ENCODE measurements at places on chromosomes 13 and 19.

- no peak for DNase-seq
Observed at GRCh38 chr13:110277357-110277975, 29.5 kb downstream of the COL4A1 start.

- no peak for DNase-seq
Observed at GRCh38 chr13:64925284-64925683, 2304.9 kb downstream of the PCDH9 start.

DNA sequence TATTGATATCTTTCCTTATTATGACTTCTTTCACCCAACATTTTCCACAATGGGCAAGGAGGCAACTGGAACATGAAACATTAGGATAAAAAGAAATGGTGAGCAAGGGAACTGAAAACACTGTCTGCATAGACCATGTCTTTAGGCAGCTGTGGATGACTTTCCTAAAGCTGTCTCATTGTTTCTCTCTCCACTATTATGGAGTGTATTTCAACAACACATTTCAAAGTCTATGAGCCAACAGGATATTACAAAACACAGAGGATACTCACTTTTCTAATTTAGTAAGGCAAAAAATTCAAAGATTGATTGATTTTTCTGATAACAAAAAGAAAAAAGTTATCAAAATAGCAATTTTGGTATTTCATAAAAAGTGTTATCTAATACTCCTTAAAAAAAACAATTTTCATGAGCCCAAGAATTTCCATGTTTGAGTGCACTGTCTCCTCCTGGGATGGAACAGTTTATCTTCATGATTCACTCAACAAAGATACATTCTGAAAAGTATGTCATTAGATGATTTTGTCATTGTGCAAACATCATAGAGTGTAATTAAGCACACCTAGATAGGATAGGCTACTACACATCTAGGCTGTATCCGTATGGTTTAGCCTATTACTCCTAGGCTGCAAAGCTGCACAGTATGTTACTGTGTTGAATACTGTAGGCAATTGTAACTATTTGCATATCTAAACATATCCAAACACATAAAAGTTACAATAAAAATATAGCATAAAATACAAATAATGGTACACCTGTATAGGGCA lies 1568.4 kb downstream of the SLITRK5 start:
- no peak for DNase-seq

DNA sequence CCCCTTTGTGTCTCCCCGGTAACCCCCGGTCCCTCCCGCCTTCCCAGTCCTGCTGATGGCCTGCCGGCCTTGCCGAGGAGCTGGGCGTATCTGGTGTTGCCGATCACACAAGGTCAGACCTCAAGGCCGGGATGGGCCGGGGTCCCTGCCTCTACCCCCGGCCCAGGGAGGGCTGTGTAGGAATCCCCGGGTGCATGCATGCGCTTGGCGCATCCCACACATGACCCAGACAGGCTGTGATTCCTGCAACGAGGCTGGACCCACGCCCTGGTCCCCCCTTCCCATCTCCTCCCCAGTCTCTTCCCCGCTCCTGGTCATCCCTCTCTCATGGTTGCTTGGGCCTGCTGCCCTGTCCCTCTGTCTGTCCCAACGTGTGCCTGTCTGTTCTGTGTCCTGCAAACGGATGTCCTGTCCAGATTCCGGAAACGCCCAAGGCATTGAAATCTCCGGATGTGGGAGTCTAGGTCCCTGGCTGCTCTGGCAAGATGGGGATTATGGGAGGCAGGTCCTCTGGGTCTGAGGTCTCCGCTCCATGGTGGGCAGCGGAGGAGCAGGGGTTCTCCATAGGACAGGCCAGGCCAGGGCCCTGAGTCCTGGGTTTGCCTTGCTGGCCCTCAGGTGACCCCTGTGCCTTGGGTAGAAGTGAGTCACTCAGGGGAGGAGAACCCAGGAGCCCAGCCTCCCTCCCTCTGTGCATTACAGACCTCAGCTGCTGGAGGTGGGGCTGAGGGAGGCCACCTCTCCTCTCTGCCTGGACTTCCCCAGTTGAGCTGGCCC lies 1.6 kb downstream of the PKN1 start:
- peak; percentile 42 for DNase-seq

- peak; percentile 72 for DNase-seq
Observed at GRCh38 chr13:42969565-42970172, 22.4 kb downstream of the EPSTI1 start.

- no peak for DNase-seq
Observed at GRCh38 chr13:40662866-40663265, 3.6 kb downstream of the FOXO1 start.

- DNase-seq = no peak
Observed at GRCh38 chr13:38430796-38431195, 81.1 kb downstream of the UFM1 start.

GRCh38 chr19:991174-991931 lies 7.2 kb downstream of the WDR18 start:
- DNase-seq = peak; percentile 90

GRCh38 chr13:69579351-69579750 lies 528.3 kb upstream of the ATXN8OS start:
- DNase-seq = no peak

DNA sequence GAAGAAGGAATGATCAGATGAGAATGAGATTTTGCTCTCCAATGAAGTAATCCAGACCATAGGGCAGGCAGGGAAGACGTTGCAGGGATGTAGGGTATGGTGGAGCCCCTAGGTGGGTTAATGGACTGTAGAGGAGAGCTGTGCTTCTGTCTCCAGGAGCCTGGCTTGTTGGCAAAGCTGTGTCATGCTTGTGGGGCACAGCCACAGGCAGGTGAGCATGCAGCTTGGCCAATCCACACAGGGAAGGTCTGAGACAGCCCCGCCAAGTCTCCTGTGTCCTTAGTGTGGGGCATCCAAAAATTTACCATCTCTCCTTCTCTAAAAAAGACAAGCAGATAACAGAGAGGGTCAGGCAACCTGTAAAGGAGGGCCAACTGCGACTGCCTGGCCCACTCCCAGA lies 71.4 kb upstream of the FLT1 start:
- no peak for DNase-seq

GRCh38 chr19:49142866-49143335 lies 12.3 kb downstream of the HRC start:
- peak; percentile 82 for DNase-seq

- no peak for DNase-seq
Observed at GRCh38 chr19:38210458-38210987, 13.5 kb downstream of the DPF1 start.

GRCh38 chr19:58228585-58229254 lies at the start of gene ZNF544:
TSS of gene ZNF544 (plus strand) at chr19:58228914. CDS start at chr19:58244024, 15,110 bp downstream.
- peak; percentile 61 for DNase-seq

DNA sequence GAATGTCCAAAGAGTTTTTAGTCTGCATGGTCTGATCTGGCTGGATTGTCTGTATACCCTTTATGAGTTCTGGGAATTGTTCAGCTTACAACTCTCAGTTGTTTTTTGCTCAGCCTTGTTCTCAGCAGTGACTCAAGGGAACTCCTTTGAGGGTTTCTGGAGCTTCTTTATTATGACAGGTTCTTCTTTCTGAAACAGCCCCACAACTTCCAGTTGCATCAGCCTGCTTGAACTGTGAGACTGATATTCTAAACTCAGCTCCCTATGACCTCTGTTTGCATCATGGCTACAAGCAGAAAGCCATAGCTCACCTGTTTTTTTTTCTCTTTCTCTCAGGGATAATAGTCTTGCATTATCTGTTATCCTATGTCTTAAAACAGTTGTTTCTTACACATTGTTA lies 85.0 kb downstream of the TDRD3 start:
- DNase-seq = no peak

DNA sequence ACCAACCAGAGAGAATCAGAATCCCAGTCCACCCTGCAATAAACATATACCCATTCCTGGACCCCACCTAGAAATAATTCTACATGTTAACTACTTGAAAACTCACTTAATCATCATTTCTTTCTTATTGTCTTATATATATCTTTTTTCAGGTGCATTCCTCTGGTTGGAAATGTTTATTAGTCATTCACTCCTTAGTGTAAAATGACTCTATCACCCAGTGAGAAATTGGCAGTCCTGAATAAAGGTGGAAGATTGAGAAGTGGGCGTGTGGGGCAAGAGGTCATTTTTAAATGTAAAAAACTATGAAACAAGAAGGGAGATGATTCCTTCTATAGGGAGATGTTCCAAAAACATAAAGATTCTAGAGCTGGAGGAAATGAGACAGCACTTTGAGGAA lies 101.2 kb upstream of the MBNL2 start:
- no peak for DNase-seq

DNA sequence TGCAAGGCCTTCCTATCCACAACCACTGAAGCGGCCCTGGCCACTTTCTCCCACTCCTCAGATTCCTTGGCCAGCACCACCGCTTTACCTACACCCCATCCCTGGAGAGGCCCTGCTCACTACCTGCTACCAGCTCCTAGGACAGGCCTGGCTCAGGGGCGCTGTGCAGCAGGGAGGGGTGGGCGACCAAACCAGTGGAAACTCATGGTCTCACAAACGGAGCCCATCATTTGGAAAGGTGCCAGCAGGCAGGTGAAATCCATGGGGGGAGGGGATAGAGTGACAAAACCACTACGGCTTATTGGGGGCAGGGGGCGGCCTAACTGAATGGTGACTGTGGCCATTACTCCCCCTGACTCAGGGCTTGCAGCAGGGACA lies 27.6 kb downstream of the C19orf47 start:
- DNase-seq = no peak

DNA sequence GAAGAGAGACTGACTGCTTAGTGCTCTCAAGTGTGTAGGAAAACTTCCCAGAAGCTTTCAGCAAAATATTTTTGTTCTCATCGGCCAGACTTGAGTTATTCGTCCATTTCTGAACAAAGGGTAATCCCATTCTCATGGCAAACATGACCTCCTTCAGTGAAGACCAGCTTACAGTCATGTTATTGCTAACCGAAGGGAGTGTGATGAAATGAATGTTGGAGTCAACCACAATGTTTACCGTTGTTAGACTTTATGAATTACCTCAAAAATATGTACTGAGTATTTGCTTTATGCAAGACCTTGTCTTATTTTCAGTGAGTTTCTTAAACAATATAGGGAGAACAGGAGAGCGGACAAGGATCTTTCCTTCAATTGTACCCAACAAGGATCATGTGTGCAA lies 228.6 kb downstream of the LMO7 start:
- DNase-seq = no peak

GRCh38 chr13:37375071-37375470 lies 223.5 kb downstream of the POSTN start:
- DNase-seq = no peak

GRCh38 chr19:1097810-1098176 lies 2.6 kb upstream of the POLR2E start:
- no peak for DNase-seq

DNA sequence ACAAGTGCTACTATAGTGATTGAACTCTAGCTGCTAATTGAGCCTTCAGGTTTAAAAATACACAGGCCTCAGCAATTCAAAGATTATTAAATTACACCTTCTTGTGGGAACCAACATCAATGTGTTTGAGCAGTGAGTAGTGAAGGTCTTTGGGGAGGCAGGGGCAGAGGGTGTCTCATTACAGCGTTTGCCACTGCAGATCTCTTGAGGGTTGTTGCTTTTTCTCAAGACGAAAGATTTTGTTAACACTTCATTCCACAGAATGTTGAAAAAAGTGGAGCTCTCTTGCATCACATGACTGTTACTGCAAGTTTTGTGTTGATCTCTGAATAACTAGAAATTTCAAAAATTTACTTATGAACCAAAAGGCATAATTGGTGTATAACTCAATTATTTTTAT lies 253.6 kb downstream of the ATP8A2 start:
- DNase-seq = no peak

- no peak for DNase-seq
Observed at GRCh38 chr13:94014461-94014860, 465.0 kb downstream of the DCT start.

DNA sequence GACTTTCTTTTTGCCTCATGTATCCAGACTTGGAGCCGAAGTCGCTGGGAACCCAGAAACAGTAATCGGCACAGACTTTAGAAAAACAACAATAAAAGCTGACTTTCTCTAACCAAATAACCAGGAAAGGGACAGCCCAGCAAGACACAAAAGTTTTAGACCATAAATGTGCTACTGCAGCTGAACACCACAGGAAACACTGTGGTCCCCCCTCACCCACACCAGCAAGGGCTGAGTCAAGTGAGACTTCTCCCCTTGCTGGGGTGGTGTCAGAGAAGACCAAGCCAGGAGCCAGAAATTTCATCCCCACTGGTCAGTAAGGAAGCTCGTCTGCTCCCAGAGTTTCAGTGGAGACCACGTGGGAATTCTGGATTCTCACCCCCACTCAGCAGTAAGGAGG lies 70.6 kb downstream of the ESD start:
- DNase-seq = no peak

DNA sequence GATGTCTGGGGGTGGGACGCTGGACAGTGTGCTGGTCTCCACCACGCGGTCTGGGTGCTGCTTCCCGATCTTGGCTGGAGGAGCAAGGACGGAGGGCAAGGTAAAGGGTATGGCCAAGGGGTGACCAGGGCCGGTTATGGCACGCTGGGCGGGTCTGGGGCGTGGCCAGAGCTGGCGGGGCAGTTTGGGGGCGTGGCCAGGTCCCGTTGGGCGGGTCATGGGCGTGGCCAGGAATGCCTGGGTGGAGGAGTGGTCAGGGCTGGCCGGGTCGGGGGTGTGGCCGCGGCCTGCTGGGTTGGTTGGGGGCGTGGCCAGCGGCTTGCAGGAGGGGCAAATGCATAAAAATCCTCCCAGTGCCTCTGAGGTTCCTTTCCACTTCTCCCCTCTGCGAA lies 19.2 kb downstream of the GPX4 start:
- DNase-seq = peak; percentile 74

GRCh38 chr13:114212158-114212495 lies 22.6 kb upstream of the CDC16 start:
- no peak for DNase-seq

DNA sequence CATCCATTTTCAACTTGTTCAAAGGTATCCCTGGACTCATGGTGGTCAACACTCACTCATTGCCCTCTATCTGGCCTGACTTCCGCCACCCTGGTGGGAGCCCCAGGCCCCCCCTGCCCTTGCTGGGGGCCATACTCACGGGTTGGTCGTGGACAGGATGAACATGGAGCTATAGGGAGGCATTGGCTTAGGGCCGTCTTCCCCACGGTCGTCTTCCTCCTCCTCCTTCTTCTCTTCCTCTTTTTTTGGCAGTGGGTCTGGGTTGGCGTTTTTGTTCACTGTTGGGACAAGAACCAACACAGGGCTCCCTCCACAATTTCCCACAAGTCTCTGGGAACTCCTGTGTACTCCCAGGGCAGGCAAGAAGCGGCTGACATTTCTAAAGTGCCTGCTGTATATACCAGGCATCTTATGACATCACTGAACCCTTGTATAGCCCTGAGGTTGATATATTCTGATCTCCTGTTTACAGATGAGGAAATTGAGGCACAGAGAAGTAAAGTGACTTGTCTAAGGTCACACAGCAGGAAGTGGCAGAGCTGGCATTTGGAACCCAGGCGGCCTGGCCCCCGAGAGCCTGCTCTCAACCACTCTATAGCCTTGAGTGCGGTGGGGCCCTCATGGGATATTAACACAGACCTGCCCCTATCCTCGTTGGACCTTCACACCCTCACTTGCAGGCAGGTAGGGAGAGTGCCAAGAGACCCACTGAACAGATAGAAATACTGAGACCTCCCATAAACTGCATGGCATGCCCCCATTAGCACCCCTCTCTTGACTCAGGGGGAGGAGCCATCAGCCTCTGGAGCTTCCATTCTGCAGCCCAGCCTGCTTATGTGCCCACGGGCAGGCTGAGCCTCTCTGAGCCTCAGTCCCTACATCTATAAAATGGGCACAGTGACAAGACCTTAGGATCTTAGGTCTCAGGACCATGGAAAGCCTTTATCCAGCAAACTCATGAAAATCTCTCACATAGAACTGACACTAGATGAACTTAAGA lies 135.0 kb downstream of the IER2 start:
- DNase-seq = no peak
